NCI-H1417 treated with DMSO at 0.1 percent for 48 hours (cell line): ENCODE measurements at places on chromosomes 13 and 19.

- no peak for DNase-seq
Observed at GRCh38 chr19:14603990-14604387, 21.1 kb downstream of the CLEC17A start.

DNA sequence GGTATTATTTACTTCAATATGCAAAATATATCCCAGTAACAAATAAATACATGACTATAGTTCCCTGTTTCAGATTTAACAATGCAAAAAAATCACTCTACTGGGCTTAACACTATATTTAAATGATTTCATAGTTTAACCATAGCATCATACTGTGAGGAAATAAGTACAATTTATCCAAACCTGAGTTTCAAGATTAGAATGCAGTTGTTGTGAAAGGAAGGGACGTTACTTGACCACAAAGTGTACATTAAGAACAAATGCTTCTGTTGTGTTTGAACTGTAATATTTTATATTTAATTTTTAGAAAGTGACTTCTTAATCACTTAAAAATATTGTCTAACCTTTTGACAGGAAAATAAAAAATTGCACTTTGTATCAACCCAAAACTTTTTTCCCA lies 1747.9 kb upstream of the SPRY2 start:
- no peak for DNase-seq

- no peak for DNase-seq
Observed at GRCh38 chr19:29056535-29056934, 156.4 kb downstream of the UQCRFS1 start.

DNA sequence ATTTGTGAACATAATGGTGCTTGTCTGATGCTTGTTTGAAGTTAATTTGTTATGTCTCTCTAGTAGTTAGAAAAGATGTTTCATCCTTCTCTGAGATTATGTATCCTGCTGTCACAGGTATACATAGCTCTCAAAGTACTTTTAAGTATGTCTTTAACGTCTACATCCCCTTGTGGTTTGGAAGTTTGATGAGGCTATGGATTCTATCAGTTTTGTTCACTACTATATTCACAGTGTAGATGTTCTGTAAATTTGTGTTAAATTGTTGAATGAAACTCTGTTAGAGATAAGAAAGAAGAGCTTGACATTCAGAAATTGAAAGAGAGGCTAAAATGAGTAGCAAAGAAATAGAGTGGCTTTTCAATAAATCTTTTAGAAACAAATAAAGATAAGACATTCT lies 304.6 kb upstream of the MIR17HG start:
- no peak for DNase-seq

GRCh38 chr19:31415322-31415721 lies 66.1 kb upstream of the TSHZ3 start:
- no peak for DNase-seq

DNA sequence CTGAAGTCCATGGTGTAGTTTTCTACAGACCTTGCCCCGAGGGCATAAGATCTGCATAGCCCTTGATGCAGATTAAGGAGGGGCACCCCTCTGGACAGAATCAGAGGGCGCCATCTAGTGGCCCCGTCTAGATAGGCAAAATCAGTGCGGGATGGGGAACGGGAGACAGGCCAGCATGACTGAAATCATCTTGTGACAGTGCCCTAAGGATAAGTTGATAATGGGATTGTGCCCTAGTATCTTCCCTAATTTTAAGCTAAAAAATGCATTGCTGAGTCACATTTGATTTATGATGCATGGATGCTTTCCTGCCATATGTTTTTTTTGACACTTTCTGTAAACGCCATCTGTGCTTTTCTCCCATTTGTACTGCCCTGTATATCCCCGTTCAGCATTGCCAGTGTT lies 19.0 kb upstream of the GPI start:
- DNase-seq, result no peak

GRCh38 chr13:80560609-80561008 lies 219.7 kb upstream of the SPRY2 start:
- no peak for DNase-seq

GRCh38 chr13:109764470-109765291 lies 21.7 kb downstream of the IRS2 start:
- no peak for DNase-seq

DNA sequence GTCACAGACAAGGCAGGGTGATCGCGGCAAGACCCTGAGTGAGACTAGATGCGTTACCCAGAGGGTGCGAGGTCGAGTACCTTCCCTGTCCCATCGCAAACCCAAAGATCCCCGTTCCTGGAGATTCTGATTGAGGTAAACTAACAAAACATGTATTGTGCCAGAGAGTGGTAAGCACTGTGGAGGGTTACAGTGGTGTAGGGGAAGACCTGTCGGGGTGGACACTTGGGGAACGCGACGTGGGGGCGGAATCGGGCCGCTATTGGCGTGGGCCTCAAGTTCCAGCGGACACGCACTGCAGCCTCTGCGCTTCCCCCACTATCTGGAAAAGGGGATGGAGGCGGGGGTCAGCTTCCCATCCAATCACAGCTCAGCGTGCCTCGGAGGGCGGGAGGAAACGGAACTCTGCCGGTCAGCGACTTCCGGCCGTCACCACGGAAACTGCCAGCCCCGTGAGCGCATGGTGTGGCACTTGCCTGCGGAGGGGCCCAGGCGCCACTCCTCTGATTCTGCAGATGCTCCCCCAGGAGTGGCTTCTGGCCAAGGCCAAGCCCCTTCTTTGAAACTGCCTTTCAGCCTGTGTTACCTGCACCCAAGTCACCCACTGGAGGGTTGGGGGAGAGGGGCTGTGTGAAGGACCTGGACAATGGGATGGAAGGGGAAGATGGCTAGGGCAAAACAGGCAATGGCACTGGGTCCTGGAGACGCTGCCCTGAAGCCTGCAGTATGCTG lies 1.0 kb upstream of the UBE2M start:
- DNase-seq, result no peak
